ENCODE measurements at places on chromosomes 3 and 15.

- DNase-seq: no peak
These were observed 280.3 kb upstream of the MME start for GRCh38 chr3:154799800-154800199.

DNA sequence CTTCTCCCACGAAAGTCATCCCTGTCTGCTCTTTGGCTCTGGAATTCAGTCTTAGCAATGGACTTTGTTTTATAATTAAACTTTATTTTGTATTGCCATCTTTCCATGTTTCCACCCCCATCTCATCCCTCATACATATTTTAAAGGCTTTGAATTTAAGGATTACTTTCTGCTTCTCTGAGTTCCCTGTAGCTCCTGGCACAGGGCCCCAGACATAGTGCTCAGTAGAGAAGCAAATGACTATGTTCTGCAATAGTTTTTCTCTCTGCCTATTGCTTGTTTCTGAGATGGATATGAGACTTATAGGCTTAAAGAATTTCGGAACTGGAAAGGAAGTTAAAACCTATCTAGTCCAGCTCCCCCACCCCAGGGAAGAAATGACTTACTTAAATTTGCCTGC lies 197.0 kb downstream of the LPP start:
- DNase-seq: no peak

GRCh38 chr3:190491533-190492054 lies 22.3 kb upstream of the IL1RAP start:
- DNase-seq: no peak

DNA sequence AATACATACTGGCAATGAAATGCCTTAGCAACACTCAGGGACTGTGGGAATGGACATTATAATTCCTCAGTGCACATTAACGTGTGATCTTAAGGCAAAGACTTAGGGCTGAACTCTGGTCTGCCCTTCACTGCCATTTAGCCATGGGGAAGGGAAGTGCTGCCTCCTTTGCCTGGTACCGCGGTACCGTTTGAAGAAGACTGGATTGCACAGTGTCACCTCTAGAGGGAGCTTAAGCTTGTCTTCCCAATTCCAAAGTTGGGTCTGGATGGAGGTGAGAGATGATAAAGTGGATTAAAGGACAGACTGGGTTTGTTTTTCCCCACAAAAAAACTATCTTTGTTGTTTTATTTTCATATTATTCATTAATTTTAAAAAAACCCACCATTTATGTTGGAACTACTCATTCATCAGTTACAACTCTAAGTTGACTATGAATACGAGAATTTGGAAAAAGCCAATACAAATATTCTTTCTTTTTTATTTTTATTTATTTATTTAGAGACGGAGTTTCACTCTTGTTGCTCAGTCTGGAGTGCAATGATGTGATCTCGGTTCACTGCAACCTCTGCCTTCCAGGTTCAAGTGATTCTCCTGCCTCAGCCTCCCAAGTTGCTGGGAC lies 60.0 kb upstream of the SYN2 start:
- DNase-seq: no peak

GRCh38 chr15:75172284-75172820 lies 29.3 kb upstream of the C15orf39 start:
- DNase-seq: no peak

DNA sequence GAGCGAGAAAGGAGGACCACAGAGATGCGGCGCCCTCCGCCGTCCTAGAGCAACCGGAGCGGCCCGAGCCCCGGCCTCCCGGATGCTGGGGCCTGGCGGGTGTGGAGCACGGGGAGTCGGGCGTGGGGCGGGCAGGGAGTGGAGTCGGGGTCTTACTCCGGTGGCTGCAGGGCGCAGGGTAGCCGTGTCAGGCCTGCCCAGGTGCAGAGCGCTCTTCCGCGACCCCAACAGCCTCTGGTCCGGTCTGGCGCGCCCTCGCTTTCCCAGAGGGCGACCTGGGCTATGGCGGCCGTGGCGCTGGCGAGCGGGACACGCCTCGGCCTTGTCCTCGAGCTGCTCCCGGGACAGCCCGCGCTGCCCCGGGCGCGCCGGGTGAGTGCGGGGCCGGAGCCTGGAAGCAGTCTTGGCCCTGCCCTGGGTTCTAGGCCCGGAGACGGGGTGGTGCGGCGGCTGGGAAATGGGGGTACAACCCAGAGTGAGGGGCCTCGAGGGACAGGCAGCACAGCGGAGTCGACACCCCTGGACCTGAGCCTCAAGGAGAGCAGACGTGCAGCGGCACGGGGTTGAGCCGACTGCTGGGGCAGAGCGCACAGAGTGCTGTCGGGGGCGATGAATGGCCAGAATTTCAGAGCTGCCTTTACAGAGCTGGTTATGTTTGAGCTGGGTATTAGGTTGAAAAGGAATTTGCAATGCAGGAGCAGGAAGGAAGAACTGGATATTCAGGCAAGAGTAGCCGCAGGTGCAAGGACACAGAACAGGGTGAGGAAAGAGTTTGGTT lies at the start of gene ZNF662:
Gene ZNF662, plus strand, starts transcription at position 73 of the 778 bp plus-strand sequence. CDS start 1,973 bp downstream, outside the sequence.
- peak; percentile 65 for DNase-seq

DNA sequence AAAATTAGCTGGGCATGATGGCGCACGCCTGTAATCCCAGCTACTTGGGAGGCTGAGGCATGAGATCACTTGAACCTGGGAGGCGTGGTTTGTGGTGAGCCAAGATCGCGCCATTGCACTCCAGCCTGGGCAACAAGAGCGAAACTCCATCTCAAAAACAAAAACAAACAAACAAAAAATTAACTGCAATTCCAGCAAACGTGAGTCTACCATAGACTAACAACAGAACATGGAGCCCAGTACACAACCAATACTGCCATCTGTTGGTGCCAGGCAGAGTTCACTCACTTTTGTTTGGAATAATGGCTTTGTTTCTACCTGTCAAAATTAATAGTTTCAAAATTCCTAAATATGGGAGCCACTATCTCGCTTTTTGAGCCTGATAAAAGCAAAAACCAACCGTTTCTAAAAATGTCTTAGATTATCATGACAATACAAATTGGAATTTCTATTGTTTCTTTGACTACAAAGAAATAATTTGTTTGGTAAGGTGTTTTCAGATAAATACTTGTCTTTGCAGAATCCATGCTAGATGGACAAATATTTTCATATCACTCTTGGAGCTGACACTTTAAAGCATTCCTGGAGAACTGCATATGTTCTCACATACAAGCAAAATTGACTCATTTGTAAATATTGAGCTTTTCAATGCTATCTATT lies 45.0 kb downstream of the GPR176 start:
- DNase-seq: no peak

GRCh38 chr15:77714023-77714422 lies 81.3 kb upstream of the LINGO1 start:
- no peak for DNase-seq

DNA sequence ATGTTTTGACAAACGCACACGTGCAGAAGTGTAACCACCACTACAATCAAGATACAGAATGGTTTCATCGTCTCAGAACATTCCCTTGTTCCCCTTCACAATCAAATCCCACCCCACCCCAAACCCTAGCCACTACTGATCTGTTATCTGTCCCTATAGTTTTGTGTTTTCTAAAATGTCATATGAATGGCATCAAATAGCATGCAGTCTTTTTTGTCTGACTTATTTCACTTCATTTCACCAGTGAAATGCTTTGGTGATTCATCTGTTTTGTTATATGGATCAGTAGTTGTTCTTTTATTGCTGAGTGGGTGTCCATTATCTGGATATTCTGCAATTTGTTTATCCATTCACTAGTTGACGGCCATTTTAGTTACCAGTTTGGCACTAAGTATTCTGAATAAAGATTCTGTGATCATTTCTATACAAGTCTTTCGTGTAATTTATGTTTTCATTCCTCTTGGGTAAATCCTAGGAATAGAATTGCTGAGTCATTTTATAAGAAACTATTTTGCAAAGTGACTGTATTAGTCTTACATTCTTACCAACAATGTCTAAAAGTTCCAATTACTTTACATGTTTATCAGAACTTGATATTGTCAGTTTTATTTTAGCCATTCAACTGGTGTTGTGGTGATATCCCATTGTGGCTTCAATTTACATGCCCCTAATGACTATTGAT lies 232.8 kb downstream of the CLSTN2 start:
- DNase-seq: no peak

DNA sequence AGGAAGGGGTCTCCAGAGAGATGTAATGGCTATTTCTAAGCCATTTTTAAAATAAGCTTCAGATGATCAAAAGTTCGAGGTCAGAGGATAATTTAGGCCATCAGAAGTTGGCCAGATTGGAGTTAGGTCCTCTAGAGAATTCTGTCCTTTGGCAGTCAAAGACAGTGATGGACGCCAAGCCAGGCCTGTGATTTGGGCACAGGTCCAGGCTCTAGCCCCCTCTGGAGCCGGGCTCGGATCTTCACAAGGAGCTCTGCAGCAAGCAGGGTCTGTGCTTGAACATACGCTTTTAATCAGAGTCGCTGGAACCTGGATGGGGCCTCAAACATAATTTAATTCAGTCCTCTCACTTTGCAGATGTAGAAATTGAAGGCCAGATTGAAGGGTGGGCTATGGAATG lies 151.4 kb upstream of the BCL6 start:
- DNase-seq: no peak

DNA sequence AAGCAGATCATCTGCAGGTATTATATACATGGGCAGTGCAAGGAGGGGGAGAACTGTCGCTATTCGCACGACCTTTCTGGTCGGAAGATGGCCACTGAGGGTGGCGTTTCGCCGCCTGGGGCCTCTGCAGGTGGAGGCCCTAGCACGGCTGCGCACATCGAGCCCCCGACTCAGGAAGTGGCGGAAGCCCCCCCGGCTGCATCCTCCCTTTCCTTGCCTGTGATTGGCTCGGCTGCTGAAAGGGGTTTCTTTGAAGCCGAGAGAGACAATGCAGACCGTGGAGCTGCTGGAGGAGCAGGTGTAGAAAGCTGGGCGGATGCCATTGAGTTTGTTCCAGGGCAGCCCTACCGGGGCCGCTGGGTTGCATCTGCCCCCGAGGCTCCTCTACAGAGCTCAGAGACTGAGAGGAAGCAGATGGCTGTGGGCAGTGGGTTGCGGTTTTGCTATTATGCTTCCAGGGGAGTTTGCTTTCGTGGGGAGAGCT lies 639 bp downstream of the MKRN3 start:
- no peak for DNase-seq

DNA sequence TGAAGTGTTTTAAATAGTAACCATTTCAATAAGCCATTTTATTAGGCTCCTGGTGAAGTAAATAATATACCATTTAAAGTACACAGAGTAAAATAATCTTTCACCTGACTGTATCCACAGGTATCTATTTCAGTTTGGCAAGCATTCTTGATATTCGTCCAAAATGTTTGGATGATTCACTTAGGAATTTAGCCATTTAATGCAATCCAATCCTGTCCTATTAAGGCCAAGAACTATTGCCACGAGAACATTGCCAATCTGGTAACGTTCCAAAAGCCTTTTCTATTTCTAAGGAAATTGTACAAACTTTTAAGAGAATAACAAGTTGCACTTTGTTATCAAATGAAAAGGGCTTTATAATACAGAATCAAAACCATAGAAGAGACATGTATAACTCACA lies 209.8 kb upstream of the THRB start:
- DNase-seq: no peak

- no peak for DNase-seq
These were observed 57.0 kb upstream of the CMSS1 start for GRCh38 chr3:99760629-99761028.

DNA sequence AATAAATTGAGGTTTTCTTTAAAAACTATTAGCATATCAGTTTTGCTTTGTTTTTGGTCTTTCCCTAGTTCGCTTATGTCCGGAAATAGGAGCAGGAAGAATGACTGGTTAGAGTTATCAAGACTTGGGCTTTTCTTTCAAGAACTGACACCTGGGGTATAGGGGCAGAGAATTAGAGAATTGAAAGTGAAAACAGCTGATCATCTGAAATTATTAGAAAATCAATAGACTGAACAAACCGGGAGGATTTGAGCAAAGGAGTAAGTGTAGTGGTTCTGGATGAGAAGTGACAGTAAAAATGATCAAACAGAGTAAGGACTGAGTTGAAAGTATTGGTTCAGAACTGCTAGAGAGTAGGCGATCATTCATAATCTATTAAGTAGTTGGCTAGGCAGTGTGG lies 6.0 kb downstream of the MINDY2 start:
- no peak for DNase-seq

Measured in ascending aorta (tissue), 2 donors.